Islet precursor cell (in vitro differentiated cells): ENCODE measurements at places on chromosomes 13 and 19.

DNA sequence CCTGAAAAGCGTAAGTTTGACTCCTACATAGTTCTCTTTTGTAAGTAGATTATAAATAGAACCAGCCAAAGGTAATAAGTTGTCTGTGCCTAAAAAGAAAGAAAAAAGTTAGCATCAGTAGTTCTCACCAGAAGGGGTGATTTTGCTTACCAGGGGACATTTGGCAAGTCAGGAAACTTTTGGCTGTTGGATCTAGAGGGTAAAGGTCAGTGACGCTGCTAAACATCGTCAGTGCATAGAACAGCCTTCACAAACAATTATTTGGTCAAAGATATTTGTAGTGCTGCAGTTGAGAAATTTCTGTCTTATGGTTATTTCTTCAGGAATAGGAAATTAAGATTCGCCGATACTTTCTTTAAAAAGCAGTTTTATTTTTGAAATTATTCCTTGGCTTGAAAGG is 2.0 kb downstream of the USPL1 start:
- no peak for DNase-seq

GRCh38 chr19:6720369-6721137 is at the start of gene C3:
TSS of gene C3 (minus strand) at chr19:6720650. CDS start at chr19:6720589, 61 bp downstream.
- no peak for DNase-seq

GRCh38 chr19:2333027-2333806 is 4.7 kb downstream of the SPPL2B start:
- no peak for DNase-seq

GRCh38 chr19:44525721-44526430 is 3.6 kb downstream of the CEACAM20 start:
- DNase-seq, result peak; percentile 7

DNA sequence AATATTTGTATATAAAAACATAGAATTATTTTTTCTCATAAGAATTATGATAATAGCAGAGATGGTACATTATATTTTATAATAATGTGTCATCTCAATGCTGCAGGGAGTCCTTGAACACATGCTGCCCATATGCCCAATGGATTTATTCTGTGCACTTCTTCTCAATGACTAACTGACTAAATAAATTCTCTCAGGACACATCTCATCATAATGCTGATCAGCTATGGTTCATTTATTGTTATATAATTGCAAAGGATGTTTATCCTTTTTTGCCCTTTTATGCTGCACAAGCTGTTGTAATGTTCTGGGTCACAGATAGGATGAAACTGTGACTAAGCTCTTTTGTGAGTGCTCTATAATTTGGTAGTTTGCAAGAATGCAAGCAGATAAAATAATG is 1273.3 kb upstream of the ATXN8OS start:
- DNase-seq, result no peak

GRCh38 chr19:47618771-47619170 is 9.8 kb downstream of the BICRA start:
- DNase-seq, result no peak

DNA sequence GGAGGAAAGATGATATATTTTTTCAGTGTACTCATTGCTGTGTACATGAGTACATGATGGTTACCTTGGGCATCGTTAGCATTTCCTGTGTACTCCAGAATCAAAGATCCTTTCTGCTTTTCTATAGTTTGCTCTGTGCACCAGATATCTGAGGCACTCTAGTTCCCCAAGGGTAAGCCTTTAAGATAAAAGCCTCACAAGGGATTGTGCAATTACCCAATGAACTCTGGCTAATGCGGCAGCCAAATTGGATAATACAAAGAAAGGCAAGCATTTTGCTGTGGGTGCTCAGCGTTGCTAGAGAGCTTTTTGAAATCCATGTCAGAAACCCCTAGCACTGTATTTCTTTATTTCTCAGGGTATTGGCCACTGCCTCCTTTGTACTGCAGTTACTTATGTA is 2.9 kb downstream of the CYSLTR2 start:
- DNase-seq, result no peak

DNA sequence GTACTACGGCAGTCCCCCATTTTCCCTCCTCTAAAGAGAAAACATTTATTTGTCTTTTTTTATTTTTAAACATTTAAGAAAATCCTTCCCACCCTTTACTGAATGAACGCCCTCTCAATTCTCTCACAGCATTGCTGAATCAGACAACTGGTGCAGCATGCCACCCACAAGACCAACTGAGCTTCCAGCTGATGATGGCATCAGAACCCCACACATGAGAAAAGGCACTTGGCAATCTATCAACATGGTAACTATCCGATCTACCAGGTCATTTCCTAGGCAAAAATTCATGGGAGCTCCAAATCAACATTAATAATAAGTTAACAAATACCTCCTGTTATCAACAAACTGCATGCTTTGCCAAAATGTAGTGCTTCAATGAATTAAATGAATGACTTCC is 43.1 kb downstream of the LHFPL6 start:
- no peak for DNase-seq

DNA sequence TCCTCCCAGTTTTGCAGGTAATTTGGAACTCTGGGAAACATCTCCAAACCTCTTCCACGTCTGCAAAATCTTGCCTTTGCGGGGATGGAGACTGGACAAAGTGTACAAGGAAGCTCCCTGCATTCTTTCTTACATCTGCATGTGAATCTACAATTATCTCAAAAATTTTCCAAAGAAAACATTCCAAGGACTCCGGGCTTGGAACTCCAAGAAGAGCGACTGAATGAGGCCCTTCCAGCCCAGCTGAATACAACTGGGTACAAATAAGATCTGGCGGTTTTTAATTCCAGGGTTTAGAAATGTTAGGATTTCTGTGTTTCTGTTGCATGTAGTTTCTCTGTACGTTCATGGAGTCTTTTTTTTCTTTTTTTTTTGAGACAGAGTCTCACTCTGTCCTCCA is 28.5 kb downstream of the EXOC3L2 start:
- no peak for DNase-seq

- DNase-seq, result no peak
Observed at GRCh38 chr13:30593001-30593400, 24.7 kb upstream of the USPL1 start.

- DNase-seq, result no peak
Observed at GRCh38 chr13:81326913-81327312, 986.0 kb upstream of the SPRY2 start.
